Nucleus accumbens (tissue), 56 donors: ENCODE measurements at places on chromosomes 2 and 18.

- DNase-seq, result no peak
Measured at GRCh38 chr2:45237850-45238542, 228.7 kb upstream of the SIX2 start.

DNA sequence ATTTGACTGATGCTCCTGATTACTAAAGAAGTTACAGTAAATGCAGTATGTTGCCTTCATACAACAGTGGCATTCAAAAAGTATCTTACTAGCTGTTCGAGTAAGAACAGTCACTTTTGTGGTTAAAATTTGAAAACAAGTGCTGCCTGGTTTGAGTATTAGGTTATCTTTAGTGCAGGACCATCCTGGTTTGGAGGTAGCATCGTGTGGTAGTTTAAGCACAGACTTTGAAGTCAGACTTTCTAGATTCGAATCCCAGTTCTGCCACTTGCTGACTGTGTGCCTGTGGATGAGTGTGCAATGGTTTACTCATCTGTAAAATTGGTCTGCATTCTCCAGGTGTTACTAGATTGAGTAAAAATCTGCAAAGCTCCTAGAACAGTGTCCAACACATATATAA lies 96.8 kb downstream of the SGPP2 start:
- DNase-seq, result no peak

- DNase-seq, result no peak
Measured at GRCh38 chr2:59236723-59237122, 995.6 kb upstream of the FANCL start.

GRCh38 chr2:113334147-113334546 lies 55.4 kb upstream of the PAX8 start:
- no peak for DNase-seq

GRCh38 chr2:143397884-143398614 lies 268.8 kb downstream of the ARHGAP15 start:
- no peak for DNase-seq

DNA sequence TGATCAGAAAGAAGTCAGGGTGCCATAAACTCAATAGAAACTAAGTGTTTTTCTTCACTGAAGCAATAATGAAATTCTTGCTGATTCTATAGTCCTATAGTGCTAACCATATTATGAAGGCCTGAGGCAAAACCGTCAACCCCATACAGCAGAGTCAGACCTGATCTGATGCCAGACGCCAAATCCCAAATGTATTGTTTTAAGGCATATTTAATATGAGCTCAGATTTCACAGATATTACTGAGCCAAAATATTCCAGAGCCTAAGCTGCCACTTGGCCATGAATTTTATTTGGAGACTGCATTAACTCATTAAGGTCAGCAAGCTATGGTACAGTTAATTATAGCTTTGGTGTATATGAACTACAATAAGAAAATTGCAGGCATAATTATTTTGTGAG lies 53.4 kb downstream of the SCN1A start:
- DNase-seq, result no peak

GRCh38 chr2:234050455-234051135 lies at the start of gene SPP2:
SPP2 (plus strand) TSS chr2:234050702; CDS start chr2:234050787, 85 bp downstream.
- DNase-seq, result no peak

- DNase-seq, result no peak
Measured at GRCh38 chr18:55351980-55352714, 235.8 kb downstream of the TCF4 start.

- no peak for DNase-seq
Measured at GRCh38 chr2:209956271-209956670, 46.2 kb upstream of the RPE start.

DNA sequence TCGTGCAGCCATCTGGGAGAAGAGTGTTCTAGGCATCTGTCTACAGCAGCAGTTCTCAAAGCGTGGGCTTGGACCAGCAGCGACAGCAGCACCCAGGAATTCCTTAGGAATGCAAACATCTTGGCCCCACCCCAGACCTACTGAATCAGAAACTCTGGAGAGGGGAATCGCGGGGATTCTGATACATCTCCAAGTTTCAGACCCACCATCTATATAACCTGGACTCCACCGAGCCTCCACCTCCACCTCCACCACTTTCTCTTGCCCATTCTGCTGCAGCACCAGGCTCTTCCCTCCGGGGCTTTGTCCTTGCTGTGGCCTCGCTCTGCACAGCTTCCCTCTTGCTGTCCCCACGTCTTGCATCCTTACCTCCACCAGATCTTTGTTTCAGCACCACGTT lies 256.4 kb downstream of the BCL2 start:
- DNase-seq, result no peak

- DNase-seq, result no peak
Measured at GRCh38 chr2:80026040-80026729, 278.4 kb downstream of the LRRTM1 start.

DNA sequence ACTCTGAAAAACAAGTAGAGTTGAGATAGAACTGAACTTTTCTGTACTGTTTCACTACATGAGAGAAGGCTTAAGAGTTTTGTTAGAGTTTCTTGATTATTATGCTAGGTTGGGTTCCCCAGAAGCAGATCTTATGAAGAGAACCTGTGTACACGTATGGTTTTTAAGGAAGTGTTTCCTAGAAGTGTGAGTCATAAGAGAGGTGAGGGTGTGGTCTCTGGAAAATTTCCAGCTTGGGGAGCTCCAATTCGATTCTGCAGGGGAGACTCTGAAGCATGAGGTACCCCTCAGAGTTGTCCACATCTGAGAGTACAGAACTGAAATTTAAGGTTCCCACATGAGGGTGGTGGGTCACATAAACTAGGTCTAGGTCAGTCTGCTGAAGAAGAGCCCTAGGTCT lies 83.3 kb upstream of the MAP2 start:
- no peak for DNase-seq

DNA sequence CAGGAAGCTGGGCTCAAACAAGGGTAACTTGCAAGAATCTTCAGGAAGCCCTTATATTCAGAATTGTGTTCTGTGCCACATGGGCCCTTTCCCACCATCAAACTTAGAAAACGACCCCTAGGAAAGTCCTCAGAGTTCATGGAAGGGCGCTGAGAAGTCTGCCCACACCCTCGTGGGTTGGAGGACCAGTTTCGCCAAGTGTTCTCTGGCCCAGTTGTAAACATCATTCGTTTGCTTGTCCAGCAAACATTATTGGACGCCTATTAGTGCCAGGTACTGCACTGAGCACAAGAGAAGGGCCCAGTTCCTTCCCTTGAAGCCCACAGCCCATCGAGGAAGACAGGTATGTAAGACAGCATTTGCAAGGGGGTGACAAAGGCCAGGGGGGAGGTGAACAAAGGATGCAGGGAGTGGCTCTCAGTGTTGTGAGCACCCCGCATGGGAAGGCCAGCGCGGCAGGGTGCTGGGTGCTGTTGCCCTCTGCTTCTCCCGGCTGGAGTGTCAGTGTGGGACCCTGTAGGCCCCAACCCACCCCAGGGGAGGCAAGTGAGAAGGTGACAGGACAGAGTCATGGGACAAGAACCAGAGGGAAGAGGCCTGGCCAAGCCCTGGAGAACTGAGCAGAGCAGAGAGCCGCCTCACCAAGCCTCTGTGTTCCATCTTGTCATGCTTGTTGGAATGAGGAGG lies 60.2 kb upstream of the ALPP start:
- DNase-seq, result no peak

DNA sequence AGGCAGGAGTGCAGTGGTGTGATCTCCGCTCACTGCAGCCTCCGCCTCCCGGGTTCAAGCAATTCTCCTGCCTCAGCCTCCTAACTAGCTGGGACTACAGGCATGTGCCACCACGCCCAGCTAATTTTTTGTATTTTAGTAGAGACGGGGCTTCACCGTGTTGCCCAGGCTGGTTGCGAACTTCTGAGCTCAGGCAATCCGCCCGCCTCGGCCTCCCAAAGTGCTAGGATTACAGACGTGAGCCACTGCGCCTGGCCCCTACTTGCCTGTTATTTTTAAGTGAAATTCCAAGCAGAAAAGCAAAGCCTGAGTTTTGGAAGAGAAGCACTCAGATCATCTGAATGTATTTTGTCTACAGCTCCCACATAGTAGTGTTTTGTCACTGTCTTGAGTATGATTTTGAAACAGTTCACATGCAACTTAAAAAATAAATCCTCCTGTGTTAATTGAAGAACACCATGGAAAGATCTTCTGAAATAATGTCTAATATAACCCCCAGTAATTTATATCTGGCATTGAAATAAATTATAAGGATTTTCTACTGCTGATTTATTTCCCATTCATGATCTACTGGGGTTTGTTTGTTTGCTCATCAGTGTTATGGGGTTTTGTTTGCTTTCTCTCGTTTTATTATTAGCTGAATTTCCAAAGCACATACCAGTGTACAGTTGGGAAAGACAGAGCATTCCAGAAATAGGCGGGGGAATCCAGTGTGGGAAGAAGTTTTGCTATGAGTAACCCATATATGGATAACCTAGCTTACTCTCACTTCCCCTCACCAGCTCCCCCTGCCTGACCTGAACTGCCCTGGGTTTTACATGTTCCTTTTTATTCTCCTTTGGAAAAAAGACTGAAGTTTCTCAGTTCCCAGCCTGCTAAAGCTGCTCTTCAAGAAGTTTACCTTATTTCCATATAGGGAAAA lies 80.1 kb upstream of the MAP3K20 start:
- DNase-seq, result no peak

GRCh38 chr2:42342061-42342794 lies 18.8 kb downstream of the COX7A2L start:
- DNase-seq, result no peak

DNA sequence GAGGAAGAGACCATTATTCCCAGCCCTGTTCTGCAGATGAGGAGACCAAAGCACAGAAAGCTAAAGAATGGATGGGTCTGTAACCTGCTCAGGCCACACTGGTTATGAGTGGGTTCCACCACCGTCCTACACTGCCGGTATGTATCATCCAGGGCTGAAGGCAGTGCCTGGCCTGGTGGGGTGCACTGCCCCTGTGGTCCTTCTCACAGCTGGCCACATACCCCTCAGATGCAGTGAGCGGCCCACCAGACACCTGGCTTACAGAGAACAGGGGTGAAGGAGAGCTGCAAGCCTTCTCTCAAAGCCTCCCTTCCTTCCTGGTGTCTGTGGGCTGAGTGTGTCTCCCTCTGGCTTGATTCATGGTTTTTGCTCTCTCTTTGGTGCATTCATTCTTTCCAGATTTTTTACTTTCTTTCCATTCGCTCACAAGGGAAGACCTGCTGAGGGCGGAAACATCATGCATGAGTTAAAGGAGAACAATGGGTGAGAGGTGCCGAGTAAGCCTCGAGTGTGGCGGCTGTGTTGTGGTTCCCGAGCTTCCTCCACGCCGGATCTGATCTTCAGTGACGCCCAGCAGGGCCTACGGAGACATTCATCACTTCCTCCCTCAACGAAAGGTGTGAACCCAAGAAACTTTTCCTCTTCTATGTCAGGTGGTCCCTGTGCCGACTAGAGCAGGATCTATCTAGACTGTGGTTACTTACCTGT lies 62.1 kb upstream of the REL start:
- DNase-seq, result no peak

GRCh38 chr2:178870703-178871102 lies 63.5 kb upstream of the TTN start:
- no peak for DNase-seq

DNA sequence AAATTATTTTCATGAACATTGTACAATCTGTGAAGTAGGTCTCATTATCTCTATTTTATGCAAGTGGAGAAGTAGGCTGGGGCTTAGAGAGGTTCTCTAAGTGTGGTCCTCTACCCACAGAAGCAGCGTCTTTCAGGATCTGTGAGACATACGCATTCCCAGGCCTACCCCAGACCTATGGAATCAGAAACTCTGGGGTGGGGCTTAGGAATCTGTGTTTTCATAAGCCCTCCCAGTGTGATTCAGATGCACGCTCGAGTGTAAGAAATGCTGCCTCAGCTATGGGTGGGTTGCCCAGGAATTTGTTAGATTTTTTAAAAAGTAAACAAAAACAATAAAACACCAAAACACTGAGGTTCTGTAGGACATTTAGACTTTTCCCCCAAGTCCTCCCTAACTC lies 14.8 kb upstream of the ZAP70 start:
- DNase-seq, result no peak

DNA sequence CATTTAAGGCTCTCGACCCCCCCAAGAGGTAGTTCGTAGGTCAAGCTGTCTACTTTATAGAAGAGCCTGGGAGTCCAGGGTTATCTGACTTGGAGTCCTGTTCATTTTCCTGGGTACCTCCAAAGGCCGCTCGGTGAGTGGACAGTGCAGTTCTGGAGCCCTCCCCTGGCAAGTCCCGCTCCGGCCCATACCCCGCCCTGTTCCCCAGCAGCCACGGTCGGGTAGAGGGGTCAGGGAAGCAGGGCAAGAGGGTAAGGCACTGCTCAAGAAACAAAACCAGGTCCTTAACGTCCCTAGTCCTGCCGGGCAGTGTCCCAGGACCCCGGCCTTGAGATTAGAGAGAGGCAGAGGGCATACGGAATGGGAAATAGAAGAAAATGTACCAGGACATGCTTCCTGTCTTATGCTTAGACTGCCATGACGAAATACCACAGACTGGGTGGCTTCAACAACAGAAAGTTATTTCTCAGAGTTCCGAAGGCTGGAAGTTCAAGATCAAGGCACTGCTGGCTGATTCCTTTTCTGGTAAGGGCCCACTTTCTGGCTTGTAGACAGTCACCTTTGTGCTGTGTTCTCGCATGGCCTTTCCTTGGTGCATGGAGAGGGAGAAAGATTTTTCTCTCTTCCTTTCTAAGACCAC lies 5.4 kb upstream of the HPCAL1 start:
- DNase-seq, result no peak

DNA sequence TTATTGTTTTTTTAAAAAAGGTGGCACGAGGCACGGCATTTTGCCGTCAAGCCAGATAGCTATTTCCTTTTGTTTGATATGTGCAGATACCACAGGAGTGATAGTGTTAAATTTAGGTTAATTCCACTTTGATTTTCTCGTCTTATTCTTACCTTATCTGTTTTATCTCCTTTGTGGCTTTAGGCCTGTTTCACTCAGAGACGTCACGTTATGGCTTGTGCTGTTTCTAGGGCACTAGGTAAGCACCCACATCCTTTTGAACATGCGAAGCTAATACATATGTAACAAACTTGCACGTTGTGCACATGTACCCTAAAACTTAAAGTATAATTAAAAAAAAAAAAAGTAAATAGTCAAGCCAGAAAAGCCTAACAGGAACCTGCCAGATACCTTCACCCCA lies 57.8 kb downstream of the C18orf63 start:
- DNase-seq, result no peak

DNA sequence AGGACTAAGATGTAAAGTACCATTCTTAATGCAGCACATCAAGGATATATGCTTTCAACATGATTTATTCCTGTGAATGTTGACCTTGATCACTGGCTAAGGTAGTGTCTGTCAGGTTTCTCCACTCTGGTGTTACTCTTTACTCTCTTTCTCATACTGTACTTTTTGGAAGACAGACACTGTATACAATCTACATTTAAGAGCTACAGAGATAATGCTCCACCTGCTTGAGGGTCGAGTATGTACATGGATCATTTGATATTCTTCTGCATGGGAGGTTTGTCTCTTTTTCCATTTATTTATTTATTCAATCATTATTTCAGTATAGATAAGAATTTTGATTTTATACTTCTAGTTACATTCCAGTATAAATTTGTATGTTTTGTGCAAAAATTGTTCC lies 199.5 kb upstream of the RGPD4 start:
- no peak for DNase-seq
